D721Med (cell line): ENCODE measurements at places on chromosomes 4 and X.
A peak's percentile ranks its signal among the peaks of the same experiment; 100 is the strongest.

DNA sequence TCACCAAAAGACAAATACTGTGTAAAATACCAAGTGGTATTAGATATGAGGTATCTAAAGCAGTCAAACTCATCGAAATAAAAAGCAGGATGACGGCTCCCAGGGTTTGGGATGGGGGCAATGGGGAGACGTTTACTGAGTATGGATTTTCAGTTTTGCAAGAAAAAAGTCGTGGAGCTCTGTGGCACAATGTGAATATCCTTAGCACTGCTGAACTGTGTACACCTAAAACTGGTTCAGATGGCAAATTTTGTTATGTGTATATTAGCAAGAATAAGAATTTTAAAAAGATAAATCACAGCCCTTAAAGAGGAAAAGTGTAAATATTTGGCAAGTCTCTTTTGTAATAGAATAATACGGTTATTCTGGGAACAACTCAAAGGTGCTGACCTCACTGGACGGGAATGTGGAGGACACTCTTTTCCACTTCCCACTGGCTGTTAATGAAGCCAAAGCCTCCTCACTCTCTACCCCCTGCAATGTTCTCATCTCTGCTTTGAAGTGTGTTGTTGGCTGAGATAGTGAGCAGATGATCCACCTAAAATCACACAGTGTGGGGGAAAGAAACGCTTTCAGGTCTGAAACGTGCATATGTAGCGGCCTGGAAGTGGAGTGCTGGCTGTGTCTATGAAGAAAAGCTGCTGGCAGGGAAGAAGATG lies 49.2 kb downstream of the SEL1L3 start:
- no peak for DNase-seq

GRCh38 chr4:168501407-168501806 lies 4.6 kb downstream of the PALLD start:
- no peak for DNase-seq

GRCh38 chrX:154051201-154051810 lies 31.6 kb upstream of the IRAK1 start:
- DNase-seq = no peak

DNA sequence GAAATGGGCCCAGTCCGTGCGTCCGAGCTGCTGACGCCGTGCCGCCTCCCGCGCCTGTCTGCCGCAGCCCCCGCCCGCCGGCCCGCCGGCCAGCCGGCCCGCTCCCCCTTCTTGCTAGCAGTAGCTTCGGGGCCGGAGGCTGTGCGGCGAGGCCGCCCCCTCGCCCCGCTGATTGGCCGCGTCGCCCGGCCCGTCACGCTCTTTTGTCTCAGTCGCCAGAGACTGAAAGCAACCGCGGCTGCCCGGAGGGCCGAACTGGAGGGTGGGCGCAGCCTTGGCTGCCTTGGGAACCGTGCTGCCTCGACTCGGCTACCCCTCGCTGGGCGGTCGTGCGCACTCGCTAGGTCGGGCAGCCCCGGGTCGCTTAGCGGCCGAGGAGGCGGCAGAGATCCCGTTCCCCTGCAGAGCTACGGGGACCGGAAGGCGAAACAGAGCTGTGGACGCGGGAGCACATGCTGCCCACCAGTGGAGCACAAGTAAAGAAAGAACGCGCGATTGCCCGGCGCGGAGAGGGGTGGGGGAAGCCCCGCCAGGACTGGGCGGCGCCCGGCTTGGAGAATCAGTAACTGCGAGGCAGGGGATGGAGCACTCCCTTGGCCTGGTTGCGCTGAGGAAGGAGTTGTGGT lies at the start of gene ZCCHC18:
TSS of gene ZCCHC18 (plus strand) at position 198 of the 626 bp plus-strand sequence. CDS start 1,589 bp downstream, outside the sequence.
- peak; percentile 45 for DNase-seq

GRCh38 chr4:147689067-147689466 lies 5.1 kb upstream of the PRMT9 start:
- DNase-seq = no peak

- no peak for DNase-seq
Measured at GRCh38 chr4:72507167-72507566, 61.9 kb downstream of the ADAMTS3 start.

DNA sequence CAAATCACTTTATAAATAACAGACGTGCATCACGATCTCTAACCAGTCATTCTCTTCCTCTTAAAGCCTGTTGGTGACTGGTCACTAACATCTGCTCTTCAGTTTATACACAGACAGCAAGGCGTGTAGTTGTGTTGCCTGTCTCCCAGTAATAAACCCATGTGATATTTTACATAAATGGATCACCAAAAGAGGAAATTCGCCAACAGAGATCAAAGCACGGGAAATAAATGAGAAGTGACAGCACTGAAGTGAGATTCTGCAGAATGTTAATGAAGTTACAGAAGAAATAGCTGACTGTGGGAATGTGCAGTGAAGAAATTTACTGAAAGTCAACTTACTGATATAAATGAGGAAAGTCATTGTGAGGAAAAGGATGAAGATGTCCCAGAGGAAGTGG lies 47.0 kb downstream of the AFF1 start:
- no peak for DNase-seq

GRCh38 chr4:71470524-71470923 lies 131.7 kb downstream of the SLC4A4 start:
- DNase-seq = no peak

GRCh38 chr4:125546272-125546671 lies 231.5 kb downstream of the FAT4 start:
- no peak for DNase-seq

- DNase-seq = no peak
Measured at GRCh38 chrX:27660878-27661277, 70.7 kb downstream of the DCAF8L2 start.

DNA sequence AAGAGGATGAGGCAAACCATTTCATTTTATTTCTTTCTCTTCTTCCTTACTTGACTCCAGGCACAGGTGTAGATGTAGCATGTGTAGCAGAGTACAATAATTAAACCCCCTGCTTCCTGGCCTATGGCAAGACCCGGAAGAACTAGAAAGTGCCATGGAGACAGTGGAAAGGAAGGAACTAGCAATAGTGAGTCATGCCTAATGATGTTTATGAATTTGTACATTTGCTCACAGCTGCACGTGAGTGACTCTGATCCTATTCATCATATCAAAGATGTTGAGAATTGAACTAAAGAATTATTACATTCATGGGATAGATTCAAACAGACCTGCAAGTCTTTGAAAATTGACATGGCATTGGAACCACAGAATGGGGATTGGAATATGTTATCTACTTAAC lies 2233.9 kb upstream of the TENM3 start:
- DNase-seq = no peak

DNA sequence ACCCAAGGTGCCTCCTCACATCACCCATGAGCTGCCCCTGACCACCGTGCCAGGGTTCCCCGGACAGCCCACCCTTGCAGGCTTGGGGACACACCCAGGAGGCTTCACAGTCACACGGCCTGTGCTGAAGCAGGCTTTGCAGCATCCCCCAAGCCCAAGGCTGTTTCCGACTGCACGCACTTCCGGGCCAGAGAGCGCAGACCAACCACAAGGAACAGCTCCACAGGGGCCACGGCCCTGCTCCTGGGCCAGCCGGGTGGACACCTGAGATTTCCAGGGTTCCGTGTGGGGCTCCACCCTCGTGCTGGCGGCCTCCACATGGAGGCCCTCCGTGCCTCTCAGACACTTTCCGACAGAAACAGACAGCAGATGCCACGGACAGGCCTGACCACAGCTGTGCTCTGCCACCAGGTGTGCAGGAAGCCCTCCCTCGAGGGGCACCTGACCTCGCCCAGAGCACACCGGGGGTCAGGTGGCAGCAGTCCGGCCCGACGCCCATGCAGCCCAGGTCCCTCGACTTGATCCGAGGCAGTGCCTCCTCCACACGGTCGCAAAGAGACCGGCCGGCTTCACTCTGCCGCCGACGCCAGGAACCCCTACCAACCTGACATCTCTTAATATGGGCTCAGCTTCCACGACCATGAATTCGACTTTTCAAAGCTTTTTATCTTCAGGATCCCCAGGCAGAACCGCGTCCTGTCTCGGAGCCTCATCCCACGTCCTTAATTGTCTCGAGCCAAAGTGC lies 8.0 kb downstream of the CTBP1 start:
- peak; percentile 18 for DNase-seq

DNA sequence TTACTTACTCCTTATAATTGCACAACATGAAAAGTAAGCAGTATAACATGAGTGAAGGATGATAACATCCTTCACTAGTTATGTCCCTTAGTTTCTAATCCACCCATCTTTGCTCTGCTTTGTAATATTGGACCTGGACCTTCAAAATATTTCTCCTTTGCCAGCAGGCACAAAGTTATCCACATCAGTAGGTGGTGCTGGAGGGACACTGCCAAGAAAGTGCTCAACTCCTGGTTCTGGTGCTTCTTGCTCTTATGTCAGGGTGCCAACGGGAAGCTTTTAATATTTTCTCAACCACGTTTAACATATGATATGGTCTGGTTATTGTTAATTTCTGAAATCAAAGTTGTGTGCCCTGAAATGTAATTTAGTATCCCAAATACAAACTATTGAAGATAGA lies 49.1 kb downstream of the TMEM165 start:
- DNase-seq = no peak

DNA sequence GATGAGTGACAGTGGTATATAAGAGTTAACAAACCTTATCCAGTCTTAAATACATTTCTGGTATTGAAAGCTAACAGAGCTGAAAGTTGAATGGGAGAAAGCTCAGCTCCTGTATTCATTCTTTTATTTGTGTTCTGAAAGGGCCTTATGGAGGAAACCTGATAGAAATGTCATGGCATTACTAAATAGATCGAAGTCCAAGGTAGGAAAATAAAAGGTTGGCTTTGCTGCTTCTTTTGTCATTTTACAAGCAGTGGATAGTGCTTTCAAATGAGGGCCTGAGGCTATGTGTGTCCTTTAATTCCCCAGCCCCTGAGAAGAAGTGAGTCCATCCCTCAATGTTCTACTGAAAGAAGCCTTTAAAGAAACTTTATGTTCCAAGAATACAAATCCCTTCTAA lies 974.3 kb upstream of the INTU start:
- no peak for DNase-seq

DNA sequence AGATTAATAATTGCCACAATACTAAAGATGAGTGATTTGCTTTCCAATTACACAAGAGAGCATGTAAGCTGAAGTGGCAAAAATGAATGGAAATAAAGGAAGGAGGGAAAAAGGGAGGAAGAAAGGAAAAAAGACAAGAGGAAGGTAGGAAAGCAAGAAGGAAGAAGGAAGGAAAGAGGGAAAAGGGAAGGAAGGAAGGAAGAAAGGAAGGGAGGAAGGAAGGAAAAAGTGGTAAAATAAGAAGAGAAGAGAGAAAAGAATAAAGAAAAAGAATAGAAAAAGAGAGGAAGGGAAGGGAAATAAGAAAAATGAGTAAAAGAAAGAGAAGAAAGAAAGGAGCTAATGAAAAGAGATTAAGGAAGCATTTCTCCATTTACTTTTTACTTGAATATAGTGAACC lies 4.6 kb downstream of the NDST4 start:
- no peak for DNase-seq

- no peak for DNase-seq
Measured at GRCh38 chrX:2638279-2638678, 52.8 kb upstream of the CD99 start.

GRCh38 chr4:48227662-48228061 lies 42.0 kb downstream of the TEC start:
- DNase-seq = no peak

GRCh38 chrX:111127038-111127437 lies 31.0 kb downstream of the PAK3 start:
- no peak for DNase-seq

DNA sequence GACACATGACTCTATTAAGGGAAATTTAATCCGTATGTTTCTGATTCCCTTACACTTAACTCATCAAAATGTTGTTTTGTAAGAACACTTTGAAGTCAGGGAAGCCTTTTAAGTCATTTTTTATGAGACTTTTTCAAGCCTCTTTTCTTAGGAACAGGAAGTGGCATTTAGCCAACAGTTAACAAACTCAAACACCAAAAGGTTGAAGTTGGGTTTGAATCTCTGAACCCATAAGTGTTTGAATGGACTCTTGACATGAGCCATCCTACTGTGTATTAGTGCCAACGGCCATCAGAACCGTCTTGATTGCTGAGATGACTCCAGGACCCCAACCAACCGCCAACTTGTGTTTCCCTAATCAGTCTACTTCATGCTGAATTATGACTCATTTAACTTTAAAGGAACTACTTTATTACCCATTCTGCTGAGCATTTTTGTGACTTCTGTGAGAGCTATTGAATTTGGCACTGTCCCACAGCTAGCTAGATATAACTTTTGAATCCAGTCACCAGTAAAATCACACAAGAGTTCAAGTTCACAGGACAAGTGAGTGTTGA lies 209.1 kb upstream of the FAT1 start:
- DNase-seq = no peak

DNA sequence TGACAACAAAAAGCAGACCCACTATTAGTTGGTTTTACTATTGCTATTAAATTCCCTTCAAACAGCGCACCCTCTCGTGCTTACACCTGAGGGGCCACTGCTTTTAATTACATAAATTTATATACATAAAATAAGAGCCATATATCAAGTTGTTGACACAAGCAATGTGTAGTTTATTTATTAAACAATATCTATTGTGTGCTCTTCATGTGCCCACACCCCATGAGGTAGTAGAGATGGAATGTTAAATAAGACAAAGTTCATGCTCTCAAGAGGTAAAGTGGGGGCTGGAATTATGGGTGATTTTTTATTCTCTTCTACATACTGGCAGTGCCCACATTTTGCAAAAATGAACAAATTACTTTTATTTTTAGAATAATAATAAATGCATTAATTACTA lies 47.3 kb downstream of the KCNIP4 start:
- DNase-seq = no peak

DNA sequence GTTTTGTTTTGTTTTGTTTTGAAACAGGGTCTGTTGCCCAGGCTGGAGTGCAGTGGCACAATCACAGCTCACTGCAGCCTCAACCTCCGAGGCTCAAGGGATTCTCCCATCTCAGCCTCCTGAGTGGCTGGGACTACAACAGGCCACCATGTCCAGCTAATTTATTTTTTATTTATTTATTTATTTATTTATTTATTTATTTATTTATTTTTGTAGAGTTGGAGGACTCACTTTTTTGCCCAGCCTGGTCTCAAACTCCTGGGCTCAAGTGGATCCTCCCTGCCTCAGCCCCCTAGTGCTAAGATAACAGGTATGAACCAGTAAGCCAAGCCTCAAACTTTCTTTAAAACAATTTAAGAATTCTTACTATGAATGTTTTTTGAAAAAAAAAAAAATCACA lies 26.6 kb upstream of the PLS3 start:
- no peak for DNase-seq
